Right atrium auricular region (tissue), 2 donors: ENCODE measurements at places on chromosomes 11 and 22. TPM values are rescaled to one million over a fixed set of nuclear protein-coding genes. Genes with fewer than 3 reads are reported as not detected.

DNA sequence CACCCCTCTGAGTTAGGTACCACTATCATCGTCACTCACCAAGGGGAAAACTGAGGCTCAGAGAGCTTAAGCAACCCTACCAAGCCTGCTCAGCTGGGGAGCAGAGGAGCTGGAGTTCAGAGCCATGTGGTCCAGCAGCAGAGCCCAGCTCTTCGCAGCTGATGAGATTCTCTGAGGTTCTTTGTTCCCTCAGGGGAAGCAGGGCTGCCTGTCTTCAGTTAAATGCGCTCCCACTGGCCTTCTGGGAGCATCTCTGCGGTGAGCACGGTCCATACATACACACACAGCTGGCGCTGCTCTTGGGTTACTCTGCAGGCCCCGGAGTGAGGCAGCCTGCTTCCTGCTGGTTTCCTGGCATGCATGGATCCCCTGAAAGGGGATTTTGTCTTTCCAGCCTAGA lies 5.2 kb upstream of the PTGDR2 start:
- no peaks in the 10 kb centered on the region for H3K36me3 ChIP-seq
- H3K27me3 ChIP-seq, result no peaks in the 10 kb centered on the region
- no peak overlapping the region for H3K27ac ChIP-seq
- DNase-seq, result no peak

FXYD6 gene
- 28.6 TPM for total RNA-seq

- H3K27ac ChIP-seq, result no peak overlapping the region
- H3K27me3 ChIP-seq, result no peaks in the 10 kb centered on the region
These were observed 234.4 kb upstream of the MTNR1B start for GRCh38 chr11:92735039-92735438.

GRCh38 chr11:115067900-115068530 lies 389.7 kb downstream of the NXPE2 start:
- no peak for DNase-seq
- no peak overlapping the region for H3K27ac ChIP-seq
- no peaks in the 10 kb centered on the region for H3K27me3 ChIP-seq
- H3K4me1 ChIP-seq, result no peaks in the 10 kb centered on the region
- no peaks in the 10 kb centered on the region for H3K36me3 ChIP-seq

MISFA gene
- total RNA-seq, result 1.3 TPM

FTH1 gene
- 2,787 TPM for total RNA-seq

ZNF280B gene
- 1.2 TPM for total RNA-seq

DNA sequence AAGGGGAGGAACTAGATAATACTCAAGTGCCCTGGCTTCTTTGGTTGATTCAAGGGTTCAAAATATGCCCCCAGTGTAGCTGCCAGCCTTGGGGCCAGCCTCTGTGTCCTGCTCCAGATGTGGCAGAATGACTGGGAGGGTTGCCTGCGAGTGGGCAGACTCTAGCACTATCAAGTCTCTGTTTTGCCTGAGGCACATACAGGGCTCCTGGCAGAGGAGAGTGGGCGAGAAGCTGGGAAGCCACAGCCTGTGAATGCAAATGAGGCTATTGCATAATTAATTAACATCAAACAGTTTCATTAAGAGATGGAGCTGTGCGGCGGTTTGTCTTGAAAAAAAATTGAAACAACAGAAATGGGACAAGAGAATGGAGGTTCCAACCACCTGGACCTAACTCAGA lies 50.8 kb downstream of the BUD13 start:
- no peaks in the 10 kb centered on the region for H3K27me3 ChIP-seq
- H3K27ac ChIP-seq, result no peak overlapping the region

GRCh38 chr22:48223488-48224190 lies 1461.2 kb downstream of the TBC1D22A start:
- H3K36me3 ChIP-seq, result no peaks in the 10 kb centered on the region
- no peaks in the 10 kb centered on the region for H3K27me3 ChIP-seq
- H3K4me3 ChIP-seq, result no peak overlapping the region
- peak; percentile 21 for DNase-seq
- H3K27ac ChIP-seq, result no peak overlapping the region

DNA sequence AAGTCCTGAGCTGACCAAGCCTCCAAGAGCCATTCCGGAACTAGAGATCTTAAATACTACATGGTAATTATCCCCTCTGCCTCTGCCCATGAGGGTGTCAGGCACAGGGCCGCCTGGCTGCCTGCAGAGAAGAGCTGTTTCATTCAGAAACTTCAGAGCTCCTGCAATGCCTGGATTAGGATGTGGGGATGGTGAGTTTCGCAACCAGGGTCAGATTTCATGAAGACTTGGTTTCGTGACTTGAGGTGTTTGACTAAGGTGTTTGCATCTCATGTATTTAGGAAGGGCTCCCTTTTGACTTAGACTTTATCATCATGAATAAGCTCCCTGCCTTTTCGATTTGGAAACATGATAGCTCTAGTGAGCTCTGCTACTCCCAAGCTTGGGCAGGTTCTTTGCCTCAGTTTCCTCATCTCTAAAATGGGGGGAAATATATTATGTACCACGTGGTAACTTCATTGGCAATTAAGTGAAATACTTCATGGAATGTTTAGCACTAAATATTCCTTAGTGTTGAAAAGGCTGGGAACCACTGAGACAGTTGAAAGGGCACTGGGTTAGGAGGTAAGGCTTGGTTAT lies 9.1 kb downstream of the TIMP3 start:
- peaks cover 18% of the 10 kb centered on the region for H3K36me3 ChIP-seq
- no peaks in the 10 kb centered on the region for H3K27me3 ChIP-seq
- peak overlapping the region; percentile 27 for H3K4me3 ChIP-seq
- peak overlapping the region; percentile 71 for H3K27ac ChIP-seq

KCNJ5 gene
- 8.2 TPM for total RNA-seq

DNA sequence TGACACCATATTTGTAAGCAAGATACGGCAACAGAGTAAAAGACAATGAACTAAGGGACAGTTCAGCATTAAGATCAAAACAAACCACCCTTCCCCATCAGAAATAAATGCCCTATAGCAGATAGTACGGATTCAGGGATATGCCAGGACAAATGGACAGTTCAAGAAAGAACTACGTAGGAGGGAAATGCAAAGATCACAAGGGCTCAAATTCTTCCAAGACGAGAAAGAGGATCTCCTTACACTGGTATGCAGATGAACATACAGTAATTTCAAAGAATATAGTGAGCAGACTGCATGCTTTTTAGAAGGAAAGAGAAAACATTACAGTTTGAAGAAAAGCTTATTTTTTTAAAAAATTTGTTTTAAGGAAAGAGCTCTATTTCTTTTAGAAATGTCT lies 124.7 kb upstream of the APOA1 start:
- no peaks in the 10 kb centered on the region for H3K27me3 ChIP-seq
- DNase-seq, result no peak
- H3K4me1 ChIP-seq, result no peaks in the 10 kb centered on the region
- no peaks in the 10 kb centered on the region for H3K36me3 ChIP-seq
